ENCODE measurements at places on chromosomes 2 and 18.

DNA sequence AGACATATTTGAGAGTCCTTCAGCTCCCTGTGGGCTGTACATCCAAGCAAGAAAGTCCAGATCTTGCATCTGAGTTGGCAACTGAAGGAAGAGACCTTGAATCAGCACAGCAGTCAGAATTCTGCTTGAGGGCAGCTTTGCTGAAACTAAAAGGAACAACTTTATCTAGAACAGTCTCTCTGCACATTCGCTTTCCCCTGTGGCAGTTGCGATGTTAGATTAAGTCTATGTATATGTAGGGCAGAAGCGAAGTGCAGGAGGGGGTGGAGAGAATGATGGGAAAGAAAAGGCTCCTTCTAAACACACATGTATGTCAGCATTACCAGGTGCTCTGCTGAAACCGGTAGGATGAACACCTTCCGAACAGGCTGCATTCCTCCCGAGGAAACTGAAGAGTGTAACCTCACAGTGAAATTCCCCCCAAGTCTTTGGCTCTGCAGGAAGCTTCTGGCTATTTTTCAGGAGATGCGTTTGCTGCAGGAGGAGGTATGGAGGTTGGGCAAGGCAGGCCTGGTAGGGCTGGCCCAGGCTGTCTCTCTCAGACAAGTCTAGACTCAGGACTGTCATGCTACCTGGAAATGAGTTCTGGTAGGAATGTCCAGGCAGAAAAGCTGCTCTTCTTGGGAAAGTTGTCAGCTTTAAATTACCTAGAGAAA is 70.0 kb upstream of the ATL2 start:
- DNase-seq: no peak

- DNase-seq: no peak
These were observed 58.1 kb upstream of the IL1RL1 start for GRCh38 chr2:102253140-102253752.

DNA sequence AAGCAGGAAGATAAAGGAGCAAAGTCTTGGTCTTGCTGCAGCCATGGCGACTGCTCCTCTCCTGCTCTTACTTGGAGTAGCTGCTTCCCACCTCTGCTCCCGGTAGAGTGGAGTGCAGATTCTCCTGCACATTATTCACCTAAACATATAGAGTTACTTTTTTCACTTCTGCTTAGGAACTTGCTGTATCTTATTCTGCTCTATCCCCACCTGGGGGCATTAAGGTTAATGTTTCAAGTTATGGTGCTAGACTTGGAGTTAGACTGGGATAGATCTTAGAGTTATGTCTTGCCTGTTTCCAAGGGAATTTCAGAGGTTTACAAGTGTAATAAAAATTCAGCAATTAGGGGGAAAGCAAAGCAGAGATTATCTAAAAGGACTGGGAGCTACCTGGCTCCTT is 144.2 kb downstream of the SETBP1 start:
- no peak for DNase-seq

GRCh38 chr2:205730191-205730590 is 47.9 kb downstream of the NRP2 start:
- no peak for DNase-seq

GRCh38 chr2:9415516-9416169 is 7.7 kb downstream of the ITGB1BP1 start:
- DNase-seq: no peak

DNA sequence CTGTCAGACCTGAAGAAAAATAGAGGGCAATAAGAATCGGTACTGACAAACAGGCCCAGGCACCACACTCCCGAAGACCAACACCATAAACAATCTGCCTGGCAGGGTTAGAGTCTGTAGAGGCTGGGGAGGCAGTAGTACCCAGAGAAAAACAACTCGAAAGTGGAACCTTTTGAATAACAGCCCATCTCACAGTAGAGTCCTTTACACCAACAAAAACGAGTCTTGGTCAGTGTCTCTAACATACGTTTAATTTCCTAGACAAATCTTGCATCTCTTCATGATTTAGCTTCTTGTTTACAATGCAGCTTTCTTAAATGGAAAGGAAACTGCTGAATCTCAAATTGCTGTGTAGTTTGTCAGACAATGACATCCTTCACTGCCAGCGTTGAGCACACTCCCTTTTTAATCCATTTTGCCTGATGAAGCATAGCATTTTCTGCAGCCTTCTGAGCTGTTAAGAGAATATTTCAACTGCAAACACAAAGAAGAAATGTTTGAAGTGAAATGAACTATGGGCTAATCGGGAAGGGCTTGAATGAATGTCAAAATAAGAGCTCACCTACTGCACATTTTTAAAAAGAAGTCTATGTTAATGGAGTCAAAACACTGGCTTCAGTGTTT is 73.1 kb upstream of the DSG1 start:
- DNase-seq: no peak

GRCh38 chr2:64998658-64999061 is 9.5 kb downstream of the SLC1A4 start:
- DNase-seq: no peak

GRCh38 chr2:66699793-66700676 is 265.1 kb downstream of the MEIS1 start:
- DNase-seq: no peak

- DNase-seq: no peak
These were observed 8.3 kb upstream of the RMC1 start for GRCh38 chr18:23494992-23495391.

- no peak for DNase-seq
These were observed 7.2 kb upstream of the LCLAT1 start for GRCh38 chr2:30439879-30440278.

DNA sequence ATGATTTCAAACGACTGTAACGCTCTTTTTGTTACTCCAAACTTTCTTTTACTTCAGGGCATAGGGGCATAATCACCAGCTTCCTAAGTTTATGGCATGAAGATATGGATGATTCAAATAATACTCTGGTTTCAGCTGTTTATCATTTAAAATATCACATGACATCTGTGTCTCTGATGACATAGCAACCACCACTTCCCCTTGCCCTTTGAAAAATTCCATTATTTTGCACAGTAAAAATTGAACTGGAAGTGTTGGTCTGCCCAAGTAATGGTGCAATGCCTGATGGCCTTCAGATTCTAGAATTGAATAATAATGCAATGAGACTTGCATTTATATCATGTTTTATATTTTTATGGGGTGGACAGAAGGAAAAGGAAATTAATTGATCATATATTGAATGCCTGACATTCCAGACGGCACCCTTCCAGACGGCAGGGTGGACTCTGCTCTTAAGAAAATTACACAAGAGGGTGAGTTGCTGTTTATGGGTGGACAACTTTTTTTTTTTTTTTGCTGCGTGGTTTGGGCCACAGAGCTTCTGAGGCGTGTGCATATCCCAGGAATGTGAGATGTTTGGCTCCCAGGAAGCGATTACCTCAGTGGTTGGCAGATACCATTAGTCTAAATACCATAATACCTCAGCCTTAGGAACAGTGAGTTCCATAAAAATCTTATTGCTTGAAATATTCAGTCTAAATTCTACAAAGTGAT is 101.7 kb upstream of the ZNF521 start:
- DNase-seq: no peak

GRCh38 chr18:28127763-28128658 is 48.9 kb downstream of the CDH2 start:
- no peak for DNase-seq

- DNase-seq: peak; percentile 23
These were observed 53.8 kb upstream of the TMEM87B start for GRCh38 chr2:112001136-112001715.

DNA sequence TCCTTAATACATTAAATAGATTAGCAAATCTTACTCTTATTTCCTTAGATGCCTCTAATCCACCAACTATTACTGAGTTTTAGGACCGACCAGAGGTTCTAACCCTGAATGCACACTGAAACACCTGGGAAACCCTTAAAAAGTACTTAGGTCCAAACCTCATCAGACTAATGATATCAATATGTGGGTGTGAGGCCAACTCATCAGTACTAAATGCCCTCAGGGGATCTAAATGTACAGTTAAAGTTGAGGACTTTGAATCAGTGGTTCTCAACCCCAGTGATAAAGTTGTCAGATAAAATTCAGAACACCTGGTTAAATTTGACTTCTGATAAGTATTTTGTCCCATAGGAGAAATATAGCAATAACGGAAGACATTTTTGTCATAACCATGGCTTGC is 20.9 kb downstream of the MMADHC start:
- no peak for DNase-seq
